GM04503 (cell line): ENCODE measurements at places on chromosomes 2 and 18.

- DNase-seq, result no peak
Observed at GRCh38 chr2:55838653-55839052, 84.9 kb downstream of the EFEMP1 start.

- DNase-seq, result no peak
Observed at GRCh38 chr2:168054657-168055056, 192.7 kb downstream of the STK39 start.

GRCh38 chr2:54298514-54298913 lies 42.5 kb upstream of the TSPYL6 start:
- DNase-seq, result no peak

DNA sequence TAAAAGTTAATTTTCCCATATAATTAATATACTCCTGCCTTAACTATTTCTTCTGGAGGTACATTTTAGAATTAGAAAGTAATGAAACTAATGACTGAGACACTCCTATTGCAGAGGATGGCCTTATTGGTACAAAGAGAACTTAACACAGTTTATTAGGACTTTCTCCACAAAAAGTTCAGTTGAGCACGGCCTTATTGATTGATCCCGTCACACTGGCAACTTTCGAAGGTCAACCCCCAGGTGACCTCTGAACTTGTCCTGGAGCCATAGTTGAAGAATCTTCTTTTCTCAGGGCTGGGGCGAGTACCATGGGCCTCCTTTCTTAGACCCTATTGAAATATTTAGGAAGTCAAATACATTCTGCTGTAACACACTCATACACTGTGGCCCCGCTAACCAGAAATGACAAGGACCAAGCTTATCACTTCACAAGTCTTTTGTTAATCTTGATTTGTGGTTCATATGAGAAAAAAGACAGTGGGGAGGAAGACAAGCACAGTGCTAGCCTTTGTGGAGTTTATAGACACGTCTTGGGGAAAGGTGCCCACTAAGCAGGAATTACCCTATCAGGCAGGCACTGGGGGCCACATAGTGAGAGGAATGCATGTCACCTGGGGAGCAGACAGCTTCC lies 11.2 kb downstream of the SPP2 start:
- no peak for DNase-seq

- DNase-seq, result no peak
Observed at GRCh38 chr2:226187156-226187555, 612.5 kb downstream of the IRS1 start.

DNA sequence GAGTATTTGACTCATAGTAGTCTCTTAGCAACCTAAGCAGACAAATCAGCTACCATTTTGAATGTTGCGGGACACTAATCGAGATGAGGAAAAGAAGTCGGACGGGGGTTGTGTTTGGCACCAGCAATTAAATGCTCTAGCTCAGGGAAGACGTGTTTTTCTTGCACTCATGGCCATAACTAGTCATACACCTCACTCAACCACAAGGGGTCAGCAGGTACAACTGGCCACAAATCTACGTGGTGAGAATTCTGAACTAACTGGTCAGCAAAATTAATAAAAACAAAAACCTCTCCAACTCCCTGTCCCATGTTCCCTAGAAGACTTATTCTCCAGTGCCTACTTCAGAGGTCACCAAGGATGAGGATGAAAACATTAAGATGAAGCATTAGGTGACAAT lies 1467.8 kb downstream of the DPP10 start:
- DNase-seq, result no peak

DNA sequence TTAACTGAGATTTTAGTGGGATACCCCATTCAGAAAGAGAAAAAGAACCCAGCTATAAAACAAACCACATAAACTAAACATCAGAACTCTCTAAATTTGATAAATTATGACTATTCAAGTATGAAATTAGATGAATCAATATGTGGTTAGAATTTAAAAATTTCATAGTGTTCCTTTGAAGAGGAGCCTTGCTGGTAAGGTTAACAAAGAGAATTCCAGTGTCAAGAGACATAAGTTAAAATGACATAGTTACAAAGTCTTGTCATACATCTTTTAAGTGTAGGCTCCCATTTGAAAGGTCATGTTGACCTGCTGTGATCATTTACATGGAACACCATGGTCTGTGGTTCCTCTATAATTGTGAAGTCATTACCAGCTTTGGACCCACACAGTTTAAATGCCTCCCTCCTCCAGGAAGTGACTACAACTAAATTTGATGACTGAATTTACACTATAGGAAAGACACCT lies 231.6 kb upstream of the ETAA1 start:
- no peak for DNase-seq

DNA sequence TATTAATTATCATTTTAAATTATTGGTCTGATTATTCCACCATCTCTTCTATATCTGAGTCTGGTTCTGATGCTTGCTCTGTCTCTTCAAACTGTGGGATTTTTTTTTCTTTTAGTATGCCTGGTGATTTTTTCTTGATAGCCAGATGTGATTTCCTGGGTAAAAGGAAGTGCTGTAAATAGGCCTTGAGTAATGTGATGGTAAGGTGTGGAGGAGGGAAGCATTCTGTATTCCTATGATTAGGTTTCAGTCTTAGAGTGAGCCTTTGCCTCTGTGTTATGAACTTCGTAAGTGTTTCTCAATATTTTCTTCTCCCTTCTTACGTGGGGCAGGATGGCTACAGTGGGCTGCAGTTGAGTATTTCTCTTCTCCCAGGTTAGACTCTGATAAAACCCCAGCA lies 103.0 kb downstream of the EHBP1 start:
- no peak for DNase-seq

- no peak for DNase-seq
Observed at GRCh38 chr2:189153619-189154018, 25.9 kb downstream of the COL5A2 start.

DNA sequence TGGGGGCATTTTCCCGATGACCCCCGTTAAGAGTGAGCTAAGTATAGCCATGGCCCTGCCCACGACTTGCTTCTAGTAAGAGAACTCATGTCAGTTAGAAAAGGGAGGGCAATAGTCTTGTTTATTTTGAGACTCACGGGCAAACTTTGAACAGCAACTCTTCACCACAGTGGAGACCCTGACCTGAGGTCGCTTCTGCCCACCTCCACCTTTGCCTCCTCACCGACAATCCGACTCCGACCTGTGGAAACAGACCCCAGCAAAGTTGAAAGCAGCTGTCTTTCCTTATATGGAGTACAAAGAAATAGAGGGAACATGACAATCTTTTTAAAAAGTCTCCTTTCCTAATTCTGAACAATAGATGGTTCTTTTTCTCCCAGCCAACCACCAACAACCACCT lies 155.0 kb upstream of the GCFC2 start:
- DNase-seq, result no peak

DNA sequence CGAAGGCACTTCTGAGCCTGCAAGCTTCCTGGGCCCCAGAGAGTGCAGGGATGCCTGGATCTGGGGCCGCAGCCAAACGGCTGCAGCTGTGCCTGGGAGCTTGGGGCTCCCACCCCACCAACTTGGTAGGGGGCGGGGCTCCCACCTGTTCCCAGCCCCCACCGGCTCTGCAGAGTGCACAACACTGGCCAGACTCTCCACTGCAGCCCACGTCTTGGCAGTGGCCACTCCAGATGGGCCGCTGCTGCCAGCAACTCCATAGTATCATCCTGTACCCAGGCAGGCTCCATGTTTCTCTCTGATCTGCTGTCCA lies 9.9 kb downstream of the DYSF start:
- DNase-seq, result no peak

DNA sequence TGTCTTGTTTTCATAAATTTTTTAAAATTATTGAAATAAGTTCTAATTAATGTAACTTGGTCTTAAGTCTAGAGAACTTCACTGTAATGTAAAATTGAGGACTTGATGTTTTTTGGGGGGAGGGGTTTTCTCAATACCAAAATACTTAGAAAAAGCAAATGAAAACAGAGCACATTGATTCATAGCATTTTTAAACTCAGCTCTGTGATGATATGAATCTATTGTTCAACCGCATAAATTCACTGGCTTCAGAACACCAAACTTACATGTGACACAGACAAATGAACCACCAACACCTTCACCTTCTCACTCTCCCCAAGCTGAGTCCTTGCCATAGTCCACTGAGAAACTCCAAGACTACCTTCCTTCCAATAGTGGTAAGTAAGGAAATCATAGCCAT lies 108.2 kb downstream of the ZNF521 start:
- DNase-seq, result no peak

DNA sequence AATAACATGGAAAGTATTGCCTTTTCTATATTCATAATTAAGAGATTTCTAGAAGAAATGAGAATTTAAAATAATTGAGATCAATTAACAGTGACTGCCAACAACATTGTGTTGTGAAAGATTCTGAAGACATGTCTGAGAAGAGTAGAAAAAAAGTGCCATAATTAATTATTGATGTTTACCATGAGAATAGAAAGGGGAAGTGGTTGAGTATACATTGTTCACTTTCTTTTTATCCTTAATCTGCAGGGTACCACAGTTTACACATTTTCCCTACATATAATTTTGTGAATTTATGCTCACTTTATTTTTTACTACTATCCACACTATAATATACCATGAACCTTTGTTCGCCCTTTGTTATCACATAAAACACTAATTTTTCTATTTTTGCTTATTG lies 47.1 kb upstream of the UBE2E3 start:
- DNase-seq, result no peak

DNA sequence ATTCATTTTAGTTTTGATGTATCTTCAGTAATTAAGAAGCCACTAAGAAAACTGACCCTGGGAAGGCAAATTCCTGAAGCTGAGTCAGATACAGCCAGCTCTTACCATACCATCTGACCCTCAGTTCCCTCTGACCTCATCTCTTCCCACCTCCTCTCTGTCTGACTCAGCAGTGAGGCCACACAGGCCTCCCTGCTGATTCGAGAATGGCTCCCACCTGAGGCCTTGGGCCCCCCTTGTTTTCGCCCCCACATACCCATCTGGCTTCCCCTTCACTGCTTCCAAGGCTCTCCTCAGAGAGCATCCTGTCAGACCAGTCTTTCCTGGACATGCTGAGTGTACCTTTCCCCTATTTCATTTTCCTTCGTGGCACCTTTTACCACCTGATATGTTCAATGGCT lies 71.0 kb upstream of the CYP1B1 start:
- DNase-seq, result peak; percentile 85

DNA sequence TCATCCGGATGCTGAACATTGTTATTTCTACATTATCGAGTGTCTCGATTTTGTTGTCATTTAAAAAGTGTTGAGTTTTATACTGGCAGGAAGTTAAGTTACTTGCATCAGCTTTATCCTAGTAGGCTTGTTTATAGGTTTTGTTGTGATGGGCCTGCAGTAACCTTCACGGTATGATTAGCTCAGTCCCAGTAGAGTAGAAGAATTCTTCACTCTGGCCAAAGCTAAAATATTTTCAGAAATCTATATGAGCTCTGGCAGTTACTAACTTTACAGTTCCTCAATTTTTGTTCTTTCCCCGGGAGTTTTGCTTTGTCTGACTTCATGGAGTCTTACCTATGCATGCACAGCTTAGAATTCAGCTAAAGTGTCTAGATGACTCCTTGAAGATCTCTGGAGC lies 294.9 kb downstream of the NAPG start:
- no peak for DNase-seq

- DNase-seq, result no peak
Observed at GRCh38 chr2:146437712-146438111, 1407.1 kb upstream of the ACVR2A start.

DNA sequence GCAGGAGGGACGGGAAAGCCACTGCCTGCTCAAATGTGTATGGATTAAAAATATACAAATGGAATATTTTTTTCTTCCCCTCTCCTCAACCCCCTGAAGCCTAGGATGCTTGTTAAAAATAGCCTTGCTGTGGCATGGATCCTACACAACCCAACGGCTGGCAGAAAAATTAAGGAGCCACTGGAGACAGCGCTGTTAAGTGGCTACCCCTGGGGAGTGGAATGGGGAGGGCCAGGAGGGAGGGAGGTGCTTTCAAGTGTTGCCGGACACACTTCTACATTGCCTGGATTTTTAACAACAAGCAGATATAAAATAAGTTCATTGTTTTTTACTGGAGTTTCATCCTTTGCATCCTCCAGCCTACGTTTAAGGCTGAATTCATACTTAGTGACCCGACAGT lies 66.6 kb downstream of the ZBTB7C start:
- no peak for DNase-seq

DNA sequence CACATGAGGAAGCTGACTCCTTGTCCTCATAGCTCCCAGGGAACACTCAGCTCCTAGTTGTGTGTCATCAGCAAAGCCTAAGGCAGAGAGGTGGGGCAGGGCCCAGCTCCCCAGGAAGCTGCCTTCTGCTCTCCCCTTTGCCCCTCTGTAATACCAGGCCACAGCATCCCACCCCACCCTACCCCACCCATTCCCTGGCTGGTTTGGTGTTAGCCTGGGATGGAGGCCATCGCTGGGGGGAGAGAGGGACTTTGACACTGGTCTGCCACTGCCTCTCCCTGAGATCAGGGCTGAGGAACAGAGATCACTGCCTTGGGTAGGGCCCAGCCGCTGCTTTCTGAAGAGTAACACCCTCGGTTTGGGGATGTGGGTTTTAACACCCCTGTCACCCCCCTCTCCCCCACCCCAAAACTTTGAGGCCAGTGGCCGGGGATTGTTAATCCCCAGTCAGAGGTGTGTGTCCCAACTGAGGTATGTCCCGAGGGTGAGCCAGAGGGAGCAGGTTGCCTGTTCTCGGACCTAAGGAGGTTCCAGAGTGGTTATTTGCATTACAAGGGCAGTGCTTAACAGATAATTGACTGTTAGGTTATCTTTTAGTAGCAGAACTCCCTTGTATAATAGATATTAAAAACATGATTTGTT lies 41.4 kb downstream of the TET3 start:
- no peak for DNase-seq

GRCh38 chr18:22643731-22644130 lies 226.0 kb upstream of the CTAGE1 start:
- DNase-seq, result no peak

GRCh38 chr2:132581991-132582738 lies 87.8 kb downstream of the LYPD1 start:
- DNase-seq, result no peak

GRCh38 chr18:26252411-26252810 lies 26.2 kb downstream of the TAF4B start:
- no peak for DNase-seq

DNA sequence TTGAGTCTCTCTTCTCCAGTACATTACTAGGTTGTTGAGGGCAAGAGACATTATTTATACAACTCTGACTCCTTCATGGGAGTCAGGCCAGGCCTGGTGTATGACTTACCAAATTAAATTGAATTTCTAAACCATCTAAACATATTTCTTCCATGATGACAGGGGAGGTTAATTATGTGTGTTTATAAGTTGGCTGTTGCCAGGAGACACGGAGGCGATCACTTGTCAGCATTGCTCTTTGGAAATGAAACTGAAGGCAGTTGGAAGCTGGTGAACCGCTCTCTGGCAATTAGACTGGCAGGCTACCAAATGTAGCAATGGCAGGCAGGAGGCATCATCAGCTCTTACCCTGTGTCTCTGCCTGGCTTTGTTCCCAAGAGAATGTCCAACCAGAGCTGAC lies 241.4 kb downstream of the KCNS3 start:
- peak; percentile 95 for DNase-seq

DNA sequence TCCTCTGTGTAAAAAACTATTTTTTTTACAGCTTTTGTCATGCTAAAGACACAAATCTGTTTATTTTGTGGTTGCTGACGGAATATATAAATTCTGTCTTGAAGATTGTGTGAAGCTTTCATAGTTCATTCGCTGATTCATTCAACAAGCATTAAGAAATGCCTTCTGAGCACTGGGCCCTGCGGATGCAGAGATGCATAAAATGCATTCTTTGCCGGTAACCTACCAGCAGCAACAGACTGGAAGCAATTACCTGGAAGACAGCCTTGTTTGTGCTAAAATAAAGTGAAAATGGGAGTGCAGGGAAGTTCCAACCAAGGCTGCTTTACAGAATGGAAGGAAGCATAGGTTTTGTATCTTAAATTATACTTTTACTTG lies 119.7 kb downstream of the PMAIP1 start:
- DNase-seq, result peak; percentile 78

GRCh38 chr2:176084611-176085119 lies 903 bp upstream of the EVX2 start:
- no peak for DNase-seq
